Activated CD4-positive, alpha-beta memory T cell treated with anti-CD3 and anti-CD28 coated beads, Interleukin-2, amount 10 ng/mL, durations not matched to agents 7 days and 5 days (primary cell): ENCODE measurements at places on chromosomes 12 and 14. TPM values are rescaled to one million over a fixed set of nuclear protein-coding genes. Genes with fewer than 3 reads are reported as not detected.

- H3K4me1 ChIP-seq, result no peaks in the 10 kb centered on the region
- H3K36me3 ChIP-seq, result peaks cover 31% of the 10 kb centered on the region
- no peak overlapping the region for H3K27ac ChIP-seq
- H3K27me3 ChIP-seq, result no peaks in the 10 kb centered on the region
Observed at GRCh38 chr12:16012117-16012516, 101.0 kb downstream of the DERA start.

DNA sequence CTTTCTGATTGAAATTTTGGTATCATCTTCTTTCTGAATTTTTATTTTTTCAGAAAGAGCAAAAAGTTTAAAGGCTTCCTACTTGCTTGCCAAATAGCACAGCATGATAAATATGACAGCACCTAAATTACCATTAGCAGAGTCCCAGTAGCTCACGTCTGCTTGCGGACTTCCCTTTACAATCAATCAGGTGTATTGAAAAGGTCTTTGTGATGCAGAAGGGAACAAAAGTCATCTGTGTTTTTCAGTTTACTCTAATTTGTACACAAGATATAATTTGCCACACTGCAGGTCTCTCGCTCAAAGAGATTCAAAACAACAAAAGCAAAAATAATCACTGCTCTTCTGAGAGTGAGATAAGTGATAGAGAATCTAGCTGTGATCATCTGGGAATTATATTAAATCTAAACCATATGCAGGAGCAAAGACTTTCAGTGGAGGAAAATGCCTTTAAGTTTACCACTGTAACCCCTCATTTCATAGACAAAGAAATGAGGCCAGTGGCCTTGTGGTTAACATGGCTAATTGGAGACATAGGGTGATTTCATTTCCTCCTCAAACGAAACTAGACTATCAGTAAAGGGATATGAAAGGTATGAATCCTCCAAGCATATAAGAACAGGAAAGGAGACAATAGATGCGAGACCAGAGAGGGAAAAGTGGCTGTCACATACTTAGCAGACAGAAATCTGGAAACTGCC is 240.8 kb upstream of the TMPO start:
- H3K27me3 ChIP-seq, result peaks cover 4% of the 10 kb centered on the region
- no peaks in the 10 kb centered on the region for H3K4me1 ChIP-seq
- no peak overlapping the region for H3K27ac ChIP-seq
- no peak for DNase-seq
- H3K4me3 ChIP-seq, result no peak overlapping the region

DNA sequence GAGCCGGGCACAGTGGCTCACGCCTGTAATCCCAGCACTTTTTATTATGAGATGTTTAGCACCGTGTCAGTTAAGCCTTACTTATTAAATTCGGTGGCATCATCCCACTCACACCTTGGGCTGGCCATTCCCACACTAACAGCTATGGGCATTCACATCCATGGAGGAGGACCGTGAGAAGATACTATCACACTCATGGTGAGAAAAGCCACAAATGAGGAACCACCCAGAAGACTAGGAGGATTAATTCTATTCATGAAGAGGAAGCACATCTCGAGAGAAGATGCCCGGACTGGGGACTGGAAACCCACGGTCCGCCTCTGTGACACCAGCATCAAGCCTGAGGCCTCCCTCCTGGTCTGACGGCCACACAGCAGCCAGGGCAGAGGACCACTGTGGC is 4.9 kb downstream of the CDC42BPB start:
- peaks cover 6% of the 10 kb centered on the region for H3K4me1 ChIP-seq
- peaks cover 15% of the 10 kb centered on the region for H3K27me3 ChIP-seq
- no peak for DNase-seq
- no peak overlapping the region for H3K27ac ChIP-seq
- H3K36me3 ChIP-seq, result no peaks in the 10 kb centered on the region

The OR2AP1 gene
- total RNA-seq, result not detected

The PRB2 gene
- not detected for total RNA-seq
